Spleen (tissue), 13 donors: ENCODE measurements at places on chromosomes 12 and 14. TPM values are rescaled to one million over a fixed set of nuclear protein-coding genes. Genes with fewer than 3 reads are reported as not detected.

The LDHB gene
- 280 TPM for polyA plus RNA-seq

The PLBD1 gene
- polyA plus RNA-seq: 8.3 TPM

The BDKRB1 gene
- not detected for polyA plus RNA-seq

The ESYT1 gene
- polyA plus RNA-seq: 39.8 TPM

The CLEC4C gene
- polyA plus RNA-seq: not detected

The ATN1 gene
- 21.4 TPM for polyA plus RNA-seq

The KRT79 gene
- 0.19 TPM for polyA plus RNA-seq

The KSR2 gene
- polyA plus RNA-seq: under 0.01 TPM

The CCDC175 gene
- polyA plus RNA-seq: not detected

The RPS26 gene
- polyA plus RNA-seq: 2,958 TPM

The BDKRB2 gene
- 0.02 TPM for polyA plus RNA-seq

DNA sequence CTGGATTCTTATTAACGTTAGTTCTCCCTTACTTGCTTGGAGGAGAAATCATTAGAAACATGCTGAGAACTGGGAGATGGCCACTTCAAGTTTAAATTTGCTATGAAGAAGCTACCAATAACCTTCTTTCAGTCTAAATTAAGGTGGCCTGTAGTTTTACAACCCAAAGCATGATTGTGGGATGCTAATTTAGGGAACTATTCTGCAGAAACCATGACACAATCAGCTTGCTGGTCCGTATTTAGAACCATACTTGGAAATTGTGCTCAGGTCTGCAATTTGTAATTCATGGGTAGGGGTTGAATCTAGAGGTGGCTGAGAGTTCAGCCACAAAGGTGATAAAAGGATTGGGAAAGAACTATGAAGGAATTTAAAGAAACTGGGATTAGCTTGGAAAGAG lies 405.7 kb downstream of the RAD51B start:
- DNase-seq: no peak

- no peak for DNase-seq
Observed at GRCh38 chr14:66638689-66639088, 130.7 kb downstream of the GPHN start.

GRCh38 chr12:3995306-3995705 lies 122.1 kb upstream of the PARP11 start:
- no peak for DNase-seq

- DNase-seq: no peak
Observed at GRCh38 chr12:19220852-19221466, 91.4 kb downstream of the PLEKHA5 start.

GRCh38 chr12:6125310-6125608 lies 789 bp upstream of the VWF start:
- no peak for DNase-seq

- DNase-seq: no peak
Observed at GRCh38 chr12:7180685-7181084, 8.8 kb upstream of the PEX5 start.

GRCh38 chr14:59268011-59268410 lies 79.5 kb downstream of the DAAM1 start:
- no peak for DNase-seq

DNA sequence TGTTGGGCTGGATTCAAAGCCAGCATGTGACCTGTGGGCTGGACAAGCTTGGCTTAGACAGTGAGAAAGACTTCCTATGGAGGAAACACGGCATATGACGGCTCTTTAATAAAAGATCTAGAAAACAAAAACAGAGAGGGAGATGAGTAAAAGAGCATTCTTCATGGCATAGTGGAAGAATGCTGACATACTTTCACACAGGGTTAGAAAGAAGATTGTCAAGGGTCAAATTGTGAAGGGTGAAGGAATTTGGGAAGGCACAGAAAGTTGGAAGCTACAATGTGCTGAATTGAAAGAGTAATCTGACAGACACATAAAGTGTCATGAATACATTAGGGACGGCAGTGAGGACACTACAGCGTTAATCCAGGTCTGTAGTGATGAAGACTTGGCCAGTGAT lies 63.4 kb downstream of the GALNT4 start:
- no peak for DNase-seq

DNA sequence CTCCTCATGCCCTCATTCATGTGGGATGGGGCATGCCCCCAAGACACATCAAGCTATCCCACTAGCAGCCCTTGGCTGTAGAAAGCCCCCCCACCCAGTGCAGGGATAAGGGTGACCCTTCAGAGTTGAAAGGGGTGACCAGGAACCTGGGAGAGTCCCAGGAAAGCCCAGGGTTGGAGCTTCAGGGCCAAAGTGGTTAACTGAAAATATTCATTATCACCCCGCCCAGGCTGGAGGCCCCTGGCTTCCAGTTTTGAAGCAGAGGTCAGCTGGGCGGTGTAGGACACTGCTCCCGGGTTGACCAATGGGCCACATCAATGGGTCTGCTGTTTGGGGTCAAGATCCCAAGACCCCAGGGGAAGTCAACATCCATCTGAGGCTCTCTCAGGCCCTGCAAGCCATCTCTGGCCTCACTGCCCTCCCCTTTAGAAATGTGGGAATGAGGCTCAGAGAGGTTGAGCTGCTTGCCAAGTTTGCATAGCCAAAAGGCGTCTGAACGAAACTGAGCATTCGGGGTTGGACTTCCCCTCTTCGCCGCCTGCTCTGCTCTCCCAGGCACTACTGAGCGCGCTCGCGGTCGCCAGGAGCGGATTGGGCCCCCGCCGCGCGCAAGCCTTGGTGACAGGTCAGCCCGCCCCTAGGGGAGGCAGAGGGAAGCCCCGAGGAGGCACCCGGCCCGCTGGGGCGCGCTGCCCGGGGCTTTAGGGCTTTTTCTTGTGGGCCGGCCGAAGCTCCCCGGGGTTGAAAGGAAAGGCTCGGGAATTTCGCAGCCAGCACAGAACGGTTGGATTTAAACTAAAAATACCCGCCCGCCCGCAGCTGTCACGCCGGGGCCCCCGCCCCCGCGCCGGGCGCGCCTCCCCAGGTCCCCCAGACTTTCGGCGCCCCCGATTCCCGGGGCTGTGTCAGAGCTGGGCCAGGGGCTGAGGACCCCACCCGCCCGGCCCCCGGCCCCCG lies 576 bp downstream of the SYNE3 start:
- peak; percentile 98 for DNase-seq

DNA sequence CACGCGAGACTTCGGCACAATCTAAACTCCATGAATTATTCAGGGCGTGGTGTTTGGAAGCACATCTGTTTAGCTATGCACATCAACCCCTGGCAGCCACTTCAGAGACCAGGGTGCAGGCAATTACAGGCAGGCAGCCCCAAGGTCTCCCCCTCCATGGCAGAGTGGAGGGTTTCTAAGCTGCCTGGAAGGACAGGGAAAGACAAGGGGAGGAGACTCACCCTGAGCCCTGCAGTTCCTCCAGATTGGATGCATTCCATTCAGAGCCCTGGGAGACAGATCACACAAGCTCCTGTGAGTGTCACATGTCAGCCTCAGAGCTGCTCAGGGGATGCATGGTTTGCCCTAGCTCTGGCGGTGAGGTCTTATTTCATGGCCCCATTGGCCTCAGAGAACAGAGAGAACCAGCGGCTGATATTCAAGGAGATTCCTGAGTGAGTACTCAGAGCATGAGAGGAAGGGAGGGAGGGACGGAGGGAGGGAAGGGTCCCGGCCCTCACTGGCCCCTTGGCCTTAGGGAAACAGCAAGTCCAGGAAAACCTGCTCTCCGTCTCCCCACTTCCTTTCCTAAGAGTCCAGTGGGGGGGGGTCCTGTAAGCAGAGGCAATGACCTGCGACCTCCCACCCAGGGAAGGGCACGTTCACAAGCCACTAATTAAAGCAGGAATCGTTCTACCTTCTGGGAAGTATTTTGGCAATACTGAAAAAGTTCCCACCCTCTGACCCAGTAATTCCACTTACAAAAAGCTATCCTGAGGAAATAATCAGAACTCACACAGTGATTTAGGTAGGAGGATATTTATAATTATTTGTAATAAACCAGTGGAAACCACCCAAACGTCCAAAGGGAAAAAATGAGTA lies 55.1 kb downstream of the SSH1 start:
- DNase-seq: peak; percentile 53

DNA sequence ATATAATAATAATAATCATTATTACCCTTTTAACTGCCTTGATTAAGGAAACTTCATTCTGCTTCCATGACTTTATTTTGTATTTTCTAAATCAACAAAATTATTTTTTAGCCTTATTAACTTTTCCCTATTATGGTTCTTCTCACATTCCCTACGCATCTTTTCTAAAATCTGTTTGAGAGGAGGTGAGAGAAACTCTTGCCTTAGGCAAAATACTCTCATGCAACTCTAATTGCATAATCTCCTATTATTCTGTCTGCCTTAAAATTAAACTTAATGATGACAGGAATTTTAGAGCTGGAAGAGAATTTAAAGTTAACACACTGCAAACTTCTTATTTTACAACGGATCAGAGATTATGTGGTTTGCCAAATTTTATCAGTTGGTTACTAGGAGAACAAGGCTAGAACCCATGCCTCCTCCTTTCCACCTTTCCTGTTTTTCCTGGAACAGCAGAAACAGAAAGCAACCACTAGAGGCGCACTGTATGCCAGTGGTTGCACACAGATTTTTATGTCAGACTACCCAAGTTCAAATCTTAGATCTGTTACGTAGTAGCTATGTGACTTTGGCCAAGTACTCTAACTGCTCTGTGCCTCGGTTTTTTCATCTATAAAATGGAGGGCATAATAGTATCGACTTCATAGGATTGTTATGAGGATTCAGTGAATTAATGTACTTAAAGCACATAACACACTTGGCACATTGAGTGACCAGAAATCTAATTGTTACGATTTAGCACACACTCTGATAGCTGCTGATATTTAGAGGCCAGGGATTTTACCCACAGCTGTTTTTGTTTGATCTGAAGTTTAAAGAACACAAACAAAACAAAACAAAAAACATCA lies 4.3 kb upstream of the BRMS1L start:
- DNase-seq: no peak

GRCh38 chr14:49895480-49895879 lies 2.6 kb downstream of the ARF6 start:
- no peak for DNase-seq

DNA sequence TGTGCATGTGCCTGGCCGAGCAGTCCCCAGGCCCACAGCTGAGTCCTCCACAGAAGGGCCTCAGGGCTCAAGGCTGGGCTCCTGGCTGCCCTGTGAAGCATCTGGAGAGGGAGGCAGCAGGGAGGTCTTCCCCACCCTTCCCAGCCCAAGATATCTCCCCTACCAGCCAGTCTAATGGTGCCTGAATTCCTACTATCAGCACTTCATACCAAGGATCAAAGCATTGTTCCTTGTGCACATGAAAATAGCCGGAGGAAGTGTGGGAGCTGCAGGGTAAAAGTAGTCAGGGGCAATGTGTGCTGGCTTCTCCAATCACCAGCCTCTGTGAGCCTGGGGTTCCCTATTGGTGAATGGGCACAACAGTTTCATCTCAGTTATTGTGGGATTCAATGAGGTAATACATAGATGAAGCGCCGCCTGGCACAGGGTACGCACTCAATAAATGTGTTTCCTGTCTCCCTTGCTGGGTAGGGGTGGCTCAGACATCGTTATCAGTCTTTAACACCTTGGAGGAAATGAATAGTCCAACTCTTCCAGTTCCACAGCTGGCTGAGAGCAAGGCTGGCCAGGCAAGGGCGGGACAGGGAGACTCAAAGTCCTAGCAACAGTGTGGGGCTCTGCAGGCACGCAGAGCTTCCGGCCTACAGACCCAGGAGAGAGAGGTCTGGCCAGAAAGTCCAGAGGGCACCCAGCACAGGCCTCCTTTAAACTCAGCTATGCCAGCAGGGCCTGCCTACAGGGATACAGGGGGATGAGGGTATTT lies 39.1 kb upstream of the PNMA1 start:
- DNase-seq: peak; percentile 88

DNA sequence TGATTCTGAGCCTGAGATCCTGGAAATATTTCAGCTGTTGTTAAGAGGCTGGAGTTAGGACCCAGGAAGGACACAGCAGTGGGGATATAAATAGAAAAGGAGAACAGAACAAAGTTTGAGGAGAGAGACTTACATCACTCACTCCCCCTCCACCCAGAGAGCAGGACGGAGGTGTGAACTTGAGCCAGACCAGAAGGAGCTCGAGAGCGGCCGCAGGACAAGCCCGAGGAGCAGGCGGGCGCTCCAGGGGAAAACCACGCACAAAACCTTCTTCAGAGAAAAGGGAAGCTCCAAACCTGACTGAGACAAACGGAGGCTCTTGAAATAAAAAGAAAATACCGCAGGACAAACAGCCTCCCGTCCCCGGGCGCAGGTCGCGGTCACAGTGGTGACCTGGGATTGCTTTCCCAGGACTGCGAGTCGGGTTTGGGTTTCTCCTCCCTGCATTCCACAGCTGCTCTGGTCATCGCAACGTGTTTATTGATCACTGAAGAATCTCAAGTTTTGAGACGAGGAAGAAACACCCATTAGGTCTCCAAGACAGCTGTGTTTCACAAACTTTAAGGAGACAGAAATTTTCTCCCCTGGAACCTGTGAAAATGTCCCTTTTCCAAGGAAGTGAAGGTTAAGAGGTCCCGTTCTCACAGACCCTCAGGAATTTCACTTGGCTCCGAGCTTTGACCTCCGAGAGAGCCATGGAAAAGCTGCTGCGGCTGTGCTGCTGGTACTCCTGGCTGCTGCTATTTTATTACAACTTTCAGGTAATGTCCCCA lies at the start of gene ADGRD1:
TSS of gene ADGRD1 (plus strand) at position 137 of the 773 bp plus-strand sequence. CDS start at position 696, 559 bp downstream.
- DNase-seq: no peak

DNA sequence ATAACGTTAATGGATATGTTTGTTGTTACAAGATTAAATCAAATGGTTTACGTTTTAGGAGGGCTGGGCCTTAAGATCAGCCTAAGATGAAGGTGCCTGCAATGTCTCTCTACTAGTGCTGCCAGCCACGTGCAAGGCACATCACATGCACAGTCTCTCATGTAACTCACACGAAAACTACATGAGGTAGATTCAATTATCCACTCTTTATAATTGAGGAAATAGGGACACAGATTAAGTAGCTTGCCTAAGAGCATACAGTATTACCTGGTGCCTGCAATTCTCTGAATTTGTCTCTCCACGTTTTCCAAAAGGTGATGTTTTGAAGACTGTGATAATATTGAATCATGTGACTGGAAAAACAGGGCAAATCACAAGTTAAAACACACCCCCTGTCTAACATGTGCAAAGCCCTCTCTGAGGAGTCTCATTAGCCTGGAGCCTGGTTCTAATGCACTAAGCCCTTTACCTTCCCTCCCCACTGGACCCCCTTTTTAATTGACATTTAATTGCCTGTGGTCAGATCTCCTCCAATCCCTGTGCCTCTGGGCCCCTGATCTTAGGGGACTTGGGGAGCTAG lies 14.6 kb upstream of the ATP2A2 start:
- DNase-seq: no peak

GRCh38 chr14:30450631-30451545 lies 108.1 kb upstream of the G2E3 start:
- no peak for DNase-seq

DNA sequence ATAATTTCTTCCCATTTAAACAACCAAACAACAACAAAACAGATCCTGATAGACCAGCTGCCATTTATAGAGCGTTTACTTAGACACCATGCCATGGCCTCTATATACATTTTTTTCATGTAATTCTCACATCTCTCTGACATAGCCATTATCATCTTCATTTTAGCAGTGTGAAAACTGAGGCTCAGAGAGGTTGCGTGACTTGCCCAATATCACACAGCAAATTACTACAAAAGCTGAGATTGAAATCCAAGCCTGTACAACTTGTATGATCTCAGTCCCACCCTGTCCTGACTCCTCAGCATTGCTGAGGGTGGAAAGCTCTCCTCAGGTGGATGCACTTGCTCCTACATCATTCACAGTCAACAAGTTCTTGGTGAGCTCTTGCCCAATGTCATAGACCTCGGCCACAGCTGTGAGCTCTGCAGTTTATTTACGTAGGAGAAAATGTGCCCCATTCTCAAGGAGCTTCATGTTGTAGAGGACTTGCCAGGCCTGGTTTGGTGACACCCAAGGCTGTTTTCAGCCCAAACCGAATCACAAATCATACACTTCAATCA lies 55.5 kb downstream of the CRACR2A start:
- DNase-seq: no peak

- no peak for DNase-seq
Observed at GRCh38 chr12:10179776-10180181, 947 bp downstream of the TMEM52B start.
